ENCODE measurements at places on chromosomes 13 and 19.

DNA sequence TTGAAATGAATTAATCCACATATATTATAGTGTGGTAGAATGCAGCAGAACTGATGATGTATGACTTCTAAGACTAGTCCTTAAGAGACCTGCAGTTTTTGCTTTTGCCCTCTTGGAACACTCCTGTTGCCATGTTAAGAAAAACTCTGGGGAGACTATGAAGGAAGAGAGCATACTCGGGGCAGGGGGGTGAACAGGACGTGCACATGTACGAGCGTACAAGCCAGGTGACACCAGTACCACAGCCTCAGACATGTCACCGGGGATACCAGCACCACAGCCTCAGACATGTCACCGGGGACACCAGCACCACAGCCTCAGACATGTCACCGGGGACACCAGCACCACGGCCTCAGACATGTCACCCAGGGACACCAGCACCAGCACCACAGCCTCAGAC, 15.9 kb upstream of the USPL1 start:
- DNase-seq: no peak

GRCh38 chr13:76861859-76862258, 24.3 kb downstream of the KCTD12 start:
- no peak for DNase-seq

GRCh38 chr13:26515721-26516120, 41.8 kb upstream of the WASF3 start:
- no peak for DNase-seq

GRCh38 chr19:15452111-15453047, 2.6 kb upstream of the WIZ start:
- no peak for DNase-seq

DNA sequence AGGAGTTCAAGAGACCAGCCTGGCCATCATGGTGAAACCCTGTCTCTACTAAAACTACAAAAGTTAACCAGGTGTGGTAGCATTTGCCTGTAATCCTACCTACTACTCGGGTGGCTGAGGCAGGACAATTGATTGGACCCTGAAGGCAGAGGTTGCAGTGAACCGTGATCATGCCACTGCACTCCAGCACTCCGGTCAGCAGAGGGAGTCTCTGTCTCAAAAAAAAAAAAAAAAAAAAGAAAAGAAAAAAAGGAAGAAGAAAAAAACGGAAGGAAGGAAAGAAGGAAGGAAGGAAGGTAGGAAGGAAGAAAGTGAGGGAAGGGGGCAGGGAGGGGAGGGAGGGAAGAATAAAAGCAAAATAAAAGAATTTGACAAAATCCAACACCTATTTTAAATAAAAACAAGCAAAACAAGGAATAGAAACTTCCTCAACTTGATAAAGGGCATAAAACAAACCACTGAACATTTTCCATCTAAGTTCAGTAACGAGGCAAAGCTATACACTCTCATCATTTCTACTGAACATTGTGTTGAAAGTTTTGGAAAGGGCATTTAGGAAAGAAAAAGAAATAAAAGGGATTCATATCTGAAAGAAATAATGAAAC, 411.6 kb upstream of the SLITRK5 start:
- DNase-seq: no peak

DNA sequence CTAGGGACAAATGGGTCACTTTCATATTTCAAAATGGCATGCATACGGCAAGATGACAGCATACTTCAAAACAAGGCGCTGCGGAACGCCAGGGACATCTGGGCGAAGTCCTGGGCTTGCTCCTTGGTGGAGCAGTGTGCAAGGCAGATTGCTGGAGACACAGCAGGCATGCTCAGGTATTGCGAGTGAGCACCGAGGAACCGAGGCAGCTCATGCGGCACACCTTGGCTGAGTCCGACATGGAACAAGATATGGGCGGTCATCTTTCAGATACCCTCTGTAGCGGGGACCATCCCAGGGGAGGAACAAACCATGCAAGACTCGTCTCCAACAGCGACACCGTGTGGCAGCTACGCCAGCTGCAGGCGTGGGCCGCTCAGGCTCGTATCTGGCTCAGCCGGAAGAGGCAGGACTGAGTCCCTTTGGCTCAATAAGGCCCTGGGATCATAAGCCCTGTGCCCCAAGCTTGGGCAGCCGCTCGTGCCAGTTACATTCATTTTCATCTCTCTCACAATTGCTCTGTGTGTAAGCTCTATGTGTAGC, 112.4 kb downstream of the NUFIP1 start:
- DNase-seq: no peak

DNA sequence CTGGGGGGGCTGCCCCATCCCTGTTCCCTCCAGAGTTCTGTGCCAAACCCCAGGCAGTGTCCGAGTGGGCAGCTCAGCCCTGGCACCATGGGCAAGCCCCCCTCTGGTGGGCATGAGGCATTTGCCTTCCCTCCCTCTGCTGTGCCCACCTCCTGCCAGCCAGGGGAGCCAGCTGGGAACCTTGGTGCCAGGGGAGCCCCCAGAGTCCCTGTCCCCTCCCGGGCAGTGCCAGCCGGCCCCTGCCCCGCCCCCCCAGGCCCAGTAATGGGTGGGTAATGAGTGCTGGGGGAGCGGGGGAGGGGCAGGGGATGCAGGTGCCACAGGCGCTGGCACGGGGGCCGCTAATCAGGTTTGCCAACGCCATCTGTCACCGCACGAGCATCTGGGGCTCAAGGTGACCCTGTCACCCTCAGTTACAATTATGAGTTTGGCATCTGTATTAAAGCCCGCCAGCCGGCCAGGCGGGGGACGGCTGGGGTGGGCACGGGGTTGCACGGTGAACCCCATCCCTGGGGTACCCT, 5.9 kb downstream of the DAND5 start:
- no peak for DNase-seq

- no peak for DNase-seq
Observed at GRCh38 chr19:11281356-11282049, 14.5 kb upstream of the TSPAN16 start.

DNA sequence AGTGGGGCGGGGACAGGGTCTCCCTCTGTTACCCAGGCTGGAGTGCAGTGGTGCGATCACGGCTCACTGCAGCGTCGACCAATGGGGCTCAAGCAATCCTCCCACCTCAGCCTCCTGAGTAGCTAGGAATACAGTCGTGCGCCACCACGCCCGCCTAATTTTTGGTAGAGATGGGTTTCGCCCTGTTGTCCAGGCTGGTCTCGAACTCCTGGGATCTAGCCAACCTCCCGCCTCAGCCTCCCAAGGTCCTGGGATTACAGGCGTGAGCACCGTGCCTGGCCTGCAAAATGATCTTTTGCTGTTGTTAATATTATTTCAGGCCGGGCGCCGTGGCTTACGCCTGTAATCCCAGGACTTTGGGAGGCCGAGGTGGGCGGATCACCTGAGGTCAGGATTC, 621 bp upstream of the TGDS start:
- DNase-seq: no peak

- DNase-seq: no peak
Observed at GRCh38 chr13:26813980-26814348, 53.4 kb upstream of the GPR12 start.

DNA sequence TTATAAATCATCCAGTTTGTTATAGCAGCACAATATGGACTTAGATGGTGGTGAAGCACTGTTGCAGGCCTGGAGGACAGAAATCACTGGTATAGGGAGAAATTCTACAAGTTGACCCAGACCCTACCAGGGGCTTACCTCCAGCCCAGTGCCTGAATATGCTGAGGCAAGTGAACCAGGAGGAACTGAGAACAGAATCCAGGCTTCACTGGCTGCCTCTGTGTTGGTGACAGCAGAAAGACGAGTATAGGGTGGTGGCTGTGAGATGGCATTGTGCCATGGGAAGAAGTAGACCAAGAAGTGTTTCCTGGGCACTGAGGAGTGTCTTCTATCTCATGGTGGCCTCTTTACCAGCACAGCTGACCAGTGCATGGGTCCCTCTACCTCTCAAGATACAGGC, 15.9 kb upstream of the EID2 start:
- DNase-seq: peak; percentile 37

- DNase-seq: no peak
Observed at GRCh38 chr19:2302319-2303210, 5.4 kb downstream of the LINGO3 start.

DNA sequence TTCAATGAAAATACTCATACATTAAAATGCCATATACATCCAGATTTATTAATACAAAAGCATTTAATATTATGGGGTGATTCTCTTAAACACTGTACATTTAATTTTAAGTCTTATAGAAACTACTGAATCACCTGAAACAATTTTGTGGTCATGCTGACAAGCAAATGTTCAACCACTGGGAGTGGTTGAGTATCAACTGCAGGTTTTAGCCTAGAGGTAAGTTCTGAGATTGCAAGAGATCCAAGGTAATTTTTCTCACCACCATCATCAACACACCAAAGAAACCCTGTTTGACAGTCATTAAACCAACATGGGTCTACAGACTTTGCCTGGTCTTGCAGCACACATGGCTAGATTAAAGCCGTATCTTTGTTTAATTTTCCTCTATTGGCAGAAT, 196.3 kb downstream of the LHFPL6 start:
- DNase-seq: no peak

DNA sequence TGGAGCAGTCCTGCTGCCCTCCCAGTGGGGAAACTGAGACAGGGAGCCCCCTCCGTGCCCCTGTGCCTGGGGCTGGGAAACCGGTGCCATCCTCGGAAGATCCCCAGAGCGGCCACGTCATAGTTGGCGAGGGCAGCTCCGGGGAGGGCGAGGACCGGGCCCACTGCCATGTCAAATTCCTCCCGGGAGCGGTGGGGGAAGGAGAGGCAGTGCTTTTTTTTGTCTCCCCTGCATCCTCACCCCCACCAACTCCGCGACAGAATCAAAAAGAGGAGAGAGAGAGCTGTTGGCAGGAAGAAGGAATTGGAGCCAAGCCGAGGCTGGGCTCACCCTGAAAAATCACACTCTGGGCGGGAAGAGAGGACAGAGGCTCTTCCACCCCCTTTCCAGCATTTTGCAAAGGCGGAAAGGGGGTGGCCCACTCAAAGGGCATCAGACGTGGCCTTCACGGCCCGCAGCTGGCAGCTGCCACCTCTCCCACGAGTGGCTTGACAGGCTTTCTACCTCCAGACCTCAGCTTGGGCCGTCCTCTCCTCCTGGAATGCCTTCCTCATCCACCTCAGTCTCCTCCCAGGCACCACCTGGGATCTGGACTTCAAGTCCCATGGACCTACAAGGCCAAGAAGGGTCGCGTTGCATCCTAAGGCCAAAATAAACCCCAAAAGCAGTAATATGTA, 19.6 kb upstream of the NFIC start:
- DNase-seq: peak; percentile 77

GRCh38 chr19:18594096-18594823, 5.7 kb downstream of the REX1BD start:
- no peak for DNase-seq

DNA sequence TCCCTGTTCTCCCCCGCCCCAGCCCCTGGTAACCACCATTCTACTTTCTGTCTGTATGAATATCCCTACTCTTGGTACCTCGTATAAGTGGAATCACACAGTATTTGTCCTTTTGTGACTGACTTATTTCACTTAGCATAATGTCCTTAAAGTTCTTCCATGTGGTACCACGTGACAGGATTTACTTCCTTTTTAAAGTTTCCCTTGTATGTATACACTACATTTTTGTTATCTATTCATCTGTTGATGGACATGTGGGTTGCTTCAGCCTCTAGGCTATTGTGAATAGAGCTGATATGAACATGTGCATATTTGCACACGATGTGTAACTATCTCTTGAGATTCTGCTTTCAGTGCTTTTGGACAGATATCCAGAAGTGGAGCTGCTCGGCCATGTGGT, 59.6 kb upstream of the GJB6 start:
- DNase-seq: no peak

- DNase-seq: no peak
Observed at GRCh38 chr19:40640744-40641143, 39.6 kb downstream of the LTBP4 start.

GRCh38 chr13:73109288-73109899, 50.6 kb downstream of the KLF5 start:
- no peak for DNase-seq

- DNase-seq: no peak
Observed at GRCh38 chr13:72534951-72535640, 192.3 kb downstream of the MZT1 start.

DNA sequence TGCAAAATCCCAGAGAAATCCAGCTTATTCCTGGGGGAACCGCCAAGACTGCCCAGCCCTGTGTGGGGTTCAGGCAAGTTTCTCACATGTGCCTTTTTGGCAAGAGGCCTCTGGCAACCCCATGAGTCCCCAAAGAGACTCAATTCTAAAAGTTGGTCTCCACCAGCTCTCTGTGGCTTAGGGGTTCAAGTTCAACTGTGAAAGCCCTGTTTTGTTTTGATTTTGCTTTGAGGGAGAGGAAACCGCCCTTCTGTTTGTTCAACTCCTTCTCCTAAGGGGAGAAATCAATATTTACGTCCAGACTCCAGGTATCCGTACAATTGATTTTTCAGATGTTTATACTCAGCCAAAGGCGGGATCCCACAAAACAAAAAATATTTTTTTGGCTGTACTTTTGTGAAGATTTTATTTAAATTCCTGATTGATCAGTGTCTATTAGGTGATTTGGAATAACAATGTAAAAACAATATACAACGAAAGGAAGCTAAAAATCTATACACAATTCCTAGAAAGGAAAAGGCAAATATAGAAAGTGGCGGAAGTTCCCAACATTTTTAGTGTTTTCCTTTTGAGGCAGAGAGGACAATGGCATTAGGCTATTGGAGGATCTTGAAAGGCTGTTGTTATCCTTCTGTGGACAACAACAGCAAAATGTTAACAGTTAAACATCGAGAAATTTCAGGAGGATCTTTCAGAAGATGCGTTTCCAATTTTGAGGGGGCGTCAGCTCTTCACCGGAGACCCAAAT, 583 bp upstream of the LDLR start:
- peak; percentile 75 for DNase-seq

- DNase-seq: no peak
Observed at GRCh38 chr13:43279696-43280095, 256.3 kb downstream of the DNAJC15 start.

- no peak for DNase-seq
Observed at GRCh38 chr13:64551755-64552154, 2678.4 kb downstream of the PCDH9 start.

DNA sequence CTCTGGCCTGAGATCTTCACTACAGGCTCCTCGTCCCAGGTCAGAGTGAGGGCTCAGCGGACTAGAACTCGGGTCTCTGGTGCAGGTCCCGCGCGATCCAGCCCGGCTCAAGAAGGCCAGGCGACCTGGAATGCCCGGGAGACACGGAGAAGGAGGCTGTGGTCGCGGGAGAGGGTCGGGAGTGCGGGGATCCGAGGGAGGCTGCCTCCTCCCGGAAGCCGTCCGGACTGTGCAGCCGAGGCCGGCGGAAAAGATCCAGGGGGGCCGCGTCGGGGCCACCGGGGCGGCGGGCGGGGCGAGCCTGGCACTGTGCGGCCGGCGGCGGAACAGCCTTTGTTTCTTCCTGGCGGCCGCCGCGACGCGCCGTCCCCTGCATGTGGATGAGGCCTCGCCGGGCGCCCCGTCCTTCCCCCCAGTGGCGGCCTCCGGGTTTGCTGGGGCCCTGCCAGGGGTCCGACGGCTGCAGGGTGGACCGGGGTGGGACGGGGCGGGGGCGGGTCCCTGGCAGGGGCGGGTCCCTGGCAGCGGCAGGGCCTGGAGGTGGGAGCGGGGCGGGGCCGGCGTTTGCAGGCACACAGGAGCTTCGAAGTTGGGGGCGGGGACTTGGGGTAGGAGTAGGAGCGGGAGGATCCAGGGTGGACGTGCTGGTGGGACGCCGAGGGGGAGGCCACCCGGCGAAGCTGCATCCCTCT, 1.0 kb upstream of the SLC7A10 start:
- DNase-seq: no peak

Measured in pons (tissue), 1 donor.